Liver (tissue), 10 donors: ENCODE measurements at places on chromosomes 7 and 10. TPM values are rescaled to one million over a fixed set of nuclear protein-coding genes. Genes with fewer than 3 reads are reported as not detected.

DNA sequence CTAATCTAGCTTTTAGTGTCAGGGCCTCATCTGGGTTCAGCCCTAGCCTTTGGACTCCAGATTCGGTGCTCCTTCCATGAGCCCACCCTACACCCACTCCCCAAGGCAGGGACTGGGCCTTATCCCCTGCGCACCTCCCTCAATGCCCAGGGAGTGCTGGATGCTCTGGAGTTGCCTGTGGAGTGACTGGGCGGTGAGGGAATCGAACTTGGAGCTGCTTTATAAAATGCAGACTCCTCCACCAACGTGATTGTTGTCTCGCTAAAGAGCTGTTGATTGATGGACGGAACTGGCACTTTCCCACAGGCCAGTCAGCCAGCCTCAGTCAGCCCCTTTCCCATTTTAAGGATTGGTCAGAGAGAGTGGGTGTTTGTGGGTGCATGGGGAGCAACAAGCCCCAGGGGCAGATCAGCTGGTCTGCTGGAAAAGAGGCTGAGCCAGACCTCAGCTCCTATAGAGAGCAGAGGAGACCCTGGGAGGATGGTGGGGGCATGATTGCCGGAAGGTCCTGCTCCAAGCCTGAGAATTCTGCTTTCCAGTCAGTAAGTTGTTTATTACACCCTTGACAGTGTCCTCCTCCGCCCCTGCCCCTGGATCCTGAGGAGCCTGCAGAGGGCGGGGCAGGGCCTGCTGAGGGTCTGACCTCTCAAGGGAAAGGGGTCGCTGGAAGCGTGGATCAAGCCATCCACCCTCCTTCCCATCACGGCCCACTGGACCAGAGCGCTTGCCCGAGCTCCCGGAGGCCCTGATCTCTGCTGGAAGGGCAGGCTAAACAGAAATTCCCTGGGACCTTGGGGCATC lies 16.7 kb downstream of the UNC5B start:
- DNase-seq, result no peak
- no peak overlapping the region for H3K4me3 ChIP-seq
- no peak overlapping the region for H3K27ac ChIP-seq
- H3K36me3 ChIP-seq, result no peaks in the 10 kb centered on the region
- no peaks in the 10 kb centered on the region for H3K27me3 ChIP-seq

GRCh38 chr10:12945690-12946359 lies 55.7 kb downstream of the CCDC3 start:
- H3K36me3 ChIP-seq, result no peaks in the 10 kb centered on the region
- no peak overlapping the region for H3K4me3 ChIP-seq
- H3K27ac ChIP-seq, result no peak overlapping the region
- no peaks in the 10 kb centered on the region for H3K27me3 ChIP-seq

DNA sequence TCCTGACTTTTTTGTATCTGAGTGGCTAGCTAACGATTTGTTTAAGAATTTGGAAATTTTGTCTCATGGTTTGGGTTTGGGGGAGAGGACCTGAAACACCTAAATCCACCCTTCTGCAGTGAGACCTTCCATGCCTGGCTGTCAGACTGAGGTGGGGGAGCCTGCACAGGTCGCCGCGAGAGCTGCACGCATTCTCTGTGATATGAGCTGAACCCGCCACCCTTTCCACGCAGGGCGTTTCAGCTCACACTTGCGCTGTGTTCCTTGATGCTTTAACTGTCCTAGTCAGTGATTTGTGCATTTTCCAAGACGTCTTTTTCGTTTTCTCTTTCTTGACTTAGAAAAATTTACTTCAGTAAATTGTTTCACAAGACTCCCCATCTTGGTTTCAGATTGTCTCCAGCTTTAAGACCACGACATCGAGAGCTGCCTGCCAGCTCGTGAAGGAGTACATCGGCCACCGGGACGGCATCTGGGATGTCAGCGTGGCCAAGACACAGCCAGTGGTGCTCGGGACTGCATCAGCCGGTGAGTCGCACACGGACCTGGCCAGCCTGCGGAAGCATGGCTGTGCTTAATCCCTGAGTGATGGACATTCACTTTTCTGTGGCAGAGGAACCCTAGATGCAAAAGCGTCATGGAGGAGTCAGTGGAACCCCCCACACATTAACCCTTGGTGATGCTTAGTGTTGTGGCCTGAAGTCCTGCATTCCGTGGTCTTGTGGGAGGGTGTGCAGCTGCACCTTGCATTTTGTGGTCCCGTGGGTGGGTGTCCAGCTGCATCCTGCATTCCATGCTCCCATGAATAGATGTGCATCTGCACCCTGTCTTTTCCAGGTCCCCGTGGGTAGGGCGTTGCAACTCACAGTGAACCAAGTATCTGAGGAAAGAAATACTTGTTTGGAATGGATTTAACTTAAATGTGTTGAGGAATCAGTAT lies 28.1 kb downstream of the WDR37 start:
- H3K4me1 ChIP-seq, result no peaks in the 10 kb centered on the region
- no peaks in the 10 kb centered on the region for H3K27me3 ChIP-seq
- no peak for DNase-seq
- H3K27ac ChIP-seq, result no peak overlapping the region
- H3K36me3 ChIP-seq, result peaks cover 13% of the 10 kb centered on the region

- DNase-seq, result no peak
- no peaks in the 10 kb centered on the region for H3K27me3 ChIP-seq
- H3K27ac ChIP-seq, result no peak overlapping the region
- H3K36me3 ChIP-seq, result no peaks in the 10 kb centered on the region
These were observed 97.1 kb downstream of the CHST15 start for GRCh38 chr10:123996302-123996701.

Gene ASB15
- total RNA-seq, result not detected
